HCT116 (cell line): ENCODE measurements at places on chromosomes 6 and 20. TPM values are rescaled to one million over a fixed set of nuclear protein-coding genes. Genes with fewer than 3 reads are reported as not detected.

The PCNA gene
- 273 TPM for total RNA-seq

GRCh38 chr20:35314816-35315631 is 22.8 kb upstream of the FAM83C start:
- H3K27ac ChIP-seq = no peak overlapping the region
- no peaks in the 10 kb centered on the region for H3K27me3 ChIP-seq
- H3K36me3 ChIP-seq = no peaks in the 10 kb centered on the region
- no peak for DNase-seq
- peaks cover 72% of the 10 kb centered on the region for H3K4me1 ChIP-seq
- no peak overlapping the region for H3K4me3 ChIP-seq

The FOXA2 gene
- 0.10 TPM for total RNA-seq

The PPP1R3G gene
- total RNA-seq = 0.27 TPM

- peaks cover 20% of the 10 kb centered on the region for H3K4me1 ChIP-seq
- H3K4me3 ChIP-seq = peak overlapping the region; percentile 42
- peak overlapping the region; percentile 36 for H3K27ac ChIP-seq
- peak; percentile 94 for DNase-seq
- H3K36me3 ChIP-seq = no peaks in the 10 kb centered on the region
These were observed 17.3 kb downstream of the GABRR2 start for GRCh38 chr6:89297695-89298351.

The ARHGAP18 gene
- total RNA-seq = 70.3 TPM

The IL17A gene
- total RNA-seq = not detected

DNA sequence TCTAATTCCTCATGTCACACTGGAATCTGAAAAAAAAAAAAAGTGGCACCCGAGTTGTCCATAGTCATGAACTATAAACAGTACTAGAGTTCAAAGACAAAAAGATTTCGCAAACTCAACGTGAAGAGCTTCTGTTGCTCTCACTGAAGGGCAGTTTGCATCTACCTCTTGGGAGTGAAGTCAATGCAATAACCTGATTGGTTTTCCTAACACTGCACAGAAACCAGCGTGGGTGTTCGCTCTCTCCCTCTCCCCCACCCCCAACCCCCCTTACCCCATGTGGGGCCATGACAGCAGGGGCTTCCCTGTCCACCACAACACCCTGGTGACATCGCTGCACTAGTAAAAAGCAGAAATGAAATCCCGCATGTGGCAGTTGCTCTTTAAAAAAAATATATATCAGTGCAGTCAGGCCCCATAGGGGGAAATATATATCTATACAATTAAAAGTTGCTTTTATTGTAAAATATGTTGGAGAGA is 66.9 kb downstream of the GMPR start:
- no peak overlapping the region for H3K4me3 ChIP-seq
- no peaks in the 10 kb centered on the region for H3K36me3 ChIP-seq
- H3K27me3 ChIP-seq = no peaks in the 10 kb centered on the region
- no peaks in the 10 kb centered on the region for H3K4me1 ChIP-seq

- peak overlapping the region; percentile 97 for H3K4me3 ChIP-seq
- DNase-seq = no peak
- H3K27ac ChIP-seq = peak overlapping the region; percentile 17; the same call in 1 of the 2 replicates
- H3K27me3 ChIP-seq = no peaks in the 10 kb centered on the region
- H3K36me3 ChIP-seq = no peaks in the 10 kb centered on the region
- peaks cover 3% of the 10 kb centered on the region; the same call in 1 of the 2 replicates for H3K4me1 ChIP-seq
These were observed 420 bp downstream of the CENPQ start for GRCh38 chr6:49463612-49463967.

The TFAP2D gene
- total RNA-seq = not detected

DNA sequence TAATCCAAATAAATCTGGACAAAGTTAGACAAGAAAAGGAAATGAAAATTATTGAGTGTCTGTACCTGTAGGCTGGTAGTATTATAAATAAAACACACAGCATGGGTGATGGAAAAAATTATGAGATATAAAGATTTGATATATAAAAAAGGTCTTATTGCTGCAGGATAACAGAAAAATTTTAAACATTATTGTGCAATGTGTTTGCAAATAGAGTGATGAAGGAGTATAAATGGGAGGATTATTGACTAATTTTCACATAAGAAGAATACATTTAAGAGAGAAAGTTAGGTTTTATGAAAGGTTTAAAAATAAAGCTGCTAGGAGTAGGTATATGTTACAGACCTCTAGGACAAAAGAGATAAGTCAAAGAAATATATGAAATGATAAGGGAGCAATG is 336.7 kb upstream of the MAN1A1 start:
- H3K27ac ChIP-seq = no peak overlapping the region
- no peaks in the 10 kb centered on the region for H3K27me3 ChIP-seq
- H3K4me1 ChIP-seq = no peaks in the 10 kb centered on the region
- no peak for DNase-seq

DNA sequence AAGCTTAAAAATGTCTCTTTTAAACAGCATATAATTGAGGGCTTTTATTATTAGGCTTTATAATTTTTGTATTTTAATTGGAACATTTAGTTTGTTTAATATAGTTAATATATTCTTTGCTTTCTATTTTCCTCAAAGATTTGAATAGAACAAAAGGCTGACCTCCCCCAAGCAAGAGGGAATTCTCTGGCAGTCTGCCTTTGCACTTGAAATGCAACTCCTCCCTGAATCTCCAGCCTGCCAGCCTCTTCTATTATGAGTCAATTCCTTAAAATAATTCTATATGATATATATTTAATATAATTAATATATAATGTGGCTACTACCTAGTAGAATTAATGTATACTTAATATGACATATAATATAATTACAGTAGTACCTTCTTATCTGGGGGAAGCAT is 69.2 kb downstream of the PTPRA start:
- no peaks in the 10 kb centered on the region for H3K27me3 ChIP-seq
- no peak overlapping the region for H3K27ac ChIP-seq
- no peak for DNase-seq
- no peaks in the 10 kb centered on the region for H3K36me3 ChIP-seq
- no peaks in the 10 kb centered on the region for H3K4me1 ChIP-seq

DNA sequence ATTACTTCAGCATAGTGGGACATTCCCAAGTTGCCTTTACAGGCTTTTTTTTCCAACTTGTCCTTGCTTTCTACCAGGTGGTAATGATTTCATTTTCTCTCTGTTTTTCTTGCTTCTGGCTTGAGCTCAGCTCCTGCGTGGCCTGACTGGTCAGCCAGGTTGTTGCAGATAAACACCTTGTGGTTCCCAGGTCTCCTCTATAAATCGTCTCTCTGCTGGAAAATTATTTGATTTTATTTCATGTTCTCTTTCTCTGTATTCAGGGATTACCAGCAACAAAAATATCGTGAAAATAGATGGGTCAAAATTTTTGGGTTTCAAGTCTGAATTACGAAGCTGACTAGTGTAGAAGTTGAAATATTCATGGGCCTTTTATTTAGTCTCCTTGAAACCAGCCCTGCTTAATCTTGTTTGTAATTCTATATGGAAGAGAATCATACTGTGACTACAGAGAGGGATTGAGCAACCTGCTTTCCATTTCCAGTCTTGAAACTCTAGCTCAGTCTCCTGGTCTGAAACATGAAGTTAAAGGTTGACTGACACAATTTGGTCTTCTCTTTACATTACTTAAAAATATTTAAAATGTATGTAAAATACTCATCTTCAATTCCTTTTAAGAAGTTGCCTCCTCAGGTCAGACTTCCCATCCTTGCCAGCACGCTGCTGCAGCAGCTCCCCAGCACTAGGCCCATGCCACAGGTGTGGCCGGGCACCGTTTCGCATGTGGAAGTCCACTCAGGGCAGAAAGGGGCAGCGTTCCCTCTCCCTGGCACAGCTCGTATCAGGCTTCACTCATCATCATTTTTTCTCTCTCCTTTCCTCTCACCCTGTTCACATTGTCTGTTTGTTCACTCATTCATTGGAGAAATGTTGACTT is 7.1 kb downstream of the DUSP22 start:
- no peaks in the 10 kb centered on the region for H3K36me3 ChIP-seq
- DNase-seq = no peak
- no peaks in the 10 kb centered on the region for H3K27me3 ChIP-seq
- H3K27ac ChIP-seq = no peak overlapping the region
- no peak overlapping the region for H3K4me3 ChIP-seq

GRCh38 chr20:42267793-42268384 is 649.7 kb upstream of the CHD6 start:
- H3K4me3 ChIP-seq = no peak overlapping the region
- no peaks in the 10 kb centered on the region for H3K4me1 ChIP-seq
- H3K36me3 ChIP-seq = no peaks in the 10 kb centered on the region
- no peak overlapping the region for H3K27ac ChIP-seq

The NRSN2 gene
- total RNA-seq = 1.9 TPM

DNA sequence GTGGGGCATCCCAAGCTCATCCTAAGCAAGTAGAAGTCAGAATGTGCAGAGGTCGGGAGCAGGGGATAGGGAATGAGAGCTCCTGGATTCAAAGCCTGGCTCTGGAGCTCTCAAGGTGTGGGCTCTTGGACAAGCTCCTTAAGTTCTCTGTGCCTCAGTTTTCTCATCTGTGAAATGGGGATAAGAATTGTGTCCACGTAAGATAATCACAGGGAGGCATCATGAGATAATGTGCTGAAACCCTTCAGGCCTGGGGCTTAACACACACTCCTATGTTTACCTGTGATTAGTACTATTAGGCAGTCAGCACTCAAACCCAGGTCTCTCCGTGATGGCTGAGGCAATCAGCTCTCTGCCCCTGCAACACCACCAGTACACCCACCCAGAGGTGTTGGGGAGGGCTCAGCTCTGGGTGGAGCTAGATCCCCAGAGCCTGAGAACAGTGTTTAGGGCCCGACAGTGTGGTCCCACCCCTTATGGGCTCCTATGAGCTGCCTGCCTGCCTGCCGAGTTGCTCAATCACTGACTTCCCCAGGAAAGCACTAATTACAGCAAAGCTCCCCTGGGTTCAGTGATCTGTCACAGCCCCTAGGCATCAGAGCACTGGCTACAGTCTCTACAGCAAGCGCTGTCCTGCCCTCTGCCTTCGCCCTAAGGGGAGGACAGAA is 6.3 kb upstream of the SIRPA start:
- H3K4me1 ChIP-seq = peaks cover 26% of the 10 kb centered on the region
- H3K4me3 ChIP-seq = no peak overlapping the region
- H3K36me3 ChIP-seq = no peaks in the 10 kb centered on the region
- H3K27ac ChIP-seq = no peak overlapping the region
- H3K27me3 ChIP-seq = no peaks in the 10 kb centered on the region

The SLC32A1 gene
- total RNA-seq = not detected

- no peak for DNase-seq
- H3K4me1 ChIP-seq = no peaks in the 10 kb centered on the region
- H3K27ac ChIP-seq = no peak overlapping the region
- no peak overlapping the region for H3K4me3 ChIP-seq
- H3K36me3 ChIP-seq = no peaks in the 10 kb centered on the region
These were observed 137.7 kb upstream of the HEY2 start for GRCh38 chr6:125611573-125612344.

GRCh38 chr6:47733879-47734558 is 35.6 kb downstream of the ADGRF4 start:
- H3K36me3 ChIP-seq = no peaks in the 10 kb centered on the region
- no peak overlapping the region for H3K4me3 ChIP-seq
- DNase-seq = peak; percentile 26
- no peaks in the 10 kb centered on the region for H3K27me3 ChIP-seq
- peaks cover 6% of the 10 kb centered on the region; the same call in 1 of the 2 replicates for H3K4me1 ChIP-seq

DNA sequence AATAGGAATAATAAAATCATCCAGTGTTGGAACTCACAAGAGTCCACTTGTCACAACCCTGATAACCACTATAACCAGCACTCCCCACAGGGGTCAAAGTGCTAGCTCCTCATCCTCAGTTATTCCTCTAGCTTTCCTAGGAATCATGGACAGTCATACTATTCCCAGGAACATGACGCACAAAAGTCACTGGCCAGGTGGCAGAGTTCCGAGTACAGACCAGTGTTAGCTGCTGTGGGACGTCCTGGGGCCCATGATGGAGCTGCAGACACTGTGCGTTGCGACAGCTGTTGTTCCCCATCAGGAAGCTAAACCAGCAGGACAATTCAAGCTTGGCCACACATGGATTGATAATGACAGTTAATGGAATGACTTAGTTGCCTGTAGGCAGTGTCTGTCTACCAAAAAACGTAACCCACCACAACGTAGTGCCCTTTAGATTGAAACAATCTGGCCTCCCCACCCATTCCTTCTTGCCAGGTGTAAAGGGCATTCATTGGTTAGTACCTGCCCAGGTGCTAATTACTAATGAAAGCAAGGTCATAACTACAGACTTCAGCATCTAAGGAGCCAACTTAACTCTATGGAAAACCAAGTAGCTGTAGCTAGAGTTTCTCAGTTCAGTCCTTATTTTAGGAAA is 17.4 kb downstream of the EZR start:
- no peaks in the 10 kb centered on the region; the same call in 1 of the 2 replicates for H3K36me3 ChIP-seq
- H3K27me3 ChIP-seq = no peaks in the 10 kb centered on the region
- H3K4me1 ChIP-seq = peaks cover 92% of the 10 kb centered on the region
- no peak overlapping the region for H3K4me3 ChIP-seq

GRCh38 chr6:24951811-24952299 is 16.1 kb upstream of the RIPOR2 start:
- H3K4me1 ChIP-seq = no peaks in the 10 kb centered on the region
- DNase-seq = no peak
- no peaks in the 10 kb centered on the region for H3K27me3 ChIP-seq
- H3K4me3 ChIP-seq = no peak overlapping the region
- H3K27ac ChIP-seq = no peak overlapping the region
- no peaks in the 10 kb centered on the region for H3K36me3 ChIP-seq

The TEAD3 gene
- total RNA-seq = 21.8 TPM

The HLA-DRB1 gene
- total RNA-seq = 2.7 TPM

DNA sequence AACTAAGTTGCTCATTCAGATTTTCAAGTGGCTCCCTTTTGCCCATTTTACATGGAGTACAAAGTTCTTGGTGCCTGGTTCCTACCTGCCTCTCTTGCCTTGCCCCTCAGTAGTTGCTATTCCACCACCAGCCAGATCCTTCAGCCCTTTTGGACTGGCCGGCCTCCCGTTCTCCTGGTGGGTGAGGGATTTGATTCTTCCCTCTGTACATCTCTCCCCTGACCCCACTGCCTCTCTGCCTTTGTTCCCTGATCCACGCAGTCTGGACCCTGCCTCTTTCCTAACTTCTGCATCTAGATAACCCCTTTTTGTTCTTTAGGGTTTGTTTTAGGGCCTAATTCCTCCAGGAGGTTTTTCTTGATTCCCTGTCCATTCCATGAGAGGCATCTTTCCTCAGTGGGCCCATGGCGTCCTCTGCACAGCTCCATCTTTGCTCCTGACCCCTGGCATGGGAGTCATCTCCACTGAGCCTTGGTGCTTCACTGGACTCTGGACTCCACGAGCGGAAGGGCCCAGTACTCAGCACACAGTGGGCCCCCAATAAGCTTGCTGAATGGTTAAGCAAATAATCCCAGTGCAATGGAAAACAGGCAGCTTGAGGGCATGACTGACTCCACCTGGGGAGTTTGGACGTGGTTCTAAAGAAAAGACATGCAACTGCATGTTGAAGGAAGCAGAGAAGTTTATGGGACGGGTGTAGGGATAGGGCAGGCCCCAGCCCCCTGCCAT is 309.3 kb upstream of the SUPT3H start:
- no peak for DNase-seq
- H3K27me3 ChIP-seq = no peaks in the 10 kb centered on the region
- H3K4me3 ChIP-seq = no peak overlapping the region

- no peak overlapping the region for H3K27ac ChIP-seq
- H3K4me3 ChIP-seq = no peak overlapping the region
- peaks cover 11% of the 10 kb centered on the region; the same call in 1 of the 2 replicates for H3K27me3 ChIP-seq
- H3K4me1 ChIP-seq = no peaks in the 10 kb centered on the region
These were observed 15.9 kb upstream of the GGTLC1 start for GRCh38 chr20:24004471-24004870.

- no peak overlapping the region for H3K4me3 ChIP-seq
- no peak for DNase-seq
- H3K36me3 ChIP-seq = no peaks in the 10 kb centered on the region
- no peak overlapping the region for H3K27ac ChIP-seq
- peaks cover 20% of the 10 kb centered on the region for H3K4me1 ChIP-seq
- H3K27me3 ChIP-seq = no peaks in the 10 kb centered on the region
These were observed 4.0 kb downstream of the ZBTB2 start for GRCh38 chr6:151387175-151387970.

The PRPF6 gene
- total RNA-seq = 74.9 TPM
